ENCODE measurements at places on chromosomes 7 and 10.

DNA sequence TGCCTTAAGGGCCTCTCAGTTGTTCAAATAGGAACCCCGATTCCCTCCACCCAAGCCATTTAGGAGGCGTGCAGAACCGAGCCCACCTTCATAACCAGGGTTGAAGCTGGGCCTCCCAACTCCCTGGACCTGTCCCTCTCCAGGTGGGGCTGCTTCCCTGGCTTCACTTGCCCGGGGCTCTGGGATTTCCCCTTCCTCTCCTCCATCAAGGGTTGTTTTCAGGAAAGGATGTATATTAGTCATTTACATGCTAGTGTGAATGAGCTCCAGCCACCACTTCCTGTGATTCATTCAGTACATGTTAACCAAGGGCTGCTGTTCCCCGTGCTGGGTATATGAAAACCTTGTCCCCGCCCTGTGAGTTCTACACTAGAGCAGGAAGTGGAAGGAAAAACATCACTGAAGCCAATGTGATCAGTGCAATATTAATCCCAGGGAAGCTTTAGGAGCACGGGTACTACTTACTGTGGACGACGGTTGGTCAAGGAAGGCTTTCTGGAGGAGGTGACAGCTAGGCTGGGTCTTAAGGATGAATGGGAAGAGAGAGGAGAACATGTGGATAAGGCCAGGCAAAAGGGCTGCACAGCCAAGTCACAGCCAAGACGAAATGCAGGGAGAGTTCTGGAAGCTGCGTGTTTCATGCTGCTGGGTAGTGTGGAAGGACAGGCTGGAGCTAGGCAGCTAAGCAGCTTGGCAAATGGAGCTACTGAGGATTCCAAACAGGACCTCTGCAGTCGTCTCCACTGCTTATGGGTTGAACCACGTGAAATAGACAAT, 150.1 kb upstream of the SHH start:
- no peak for DNase-seq

DNA sequence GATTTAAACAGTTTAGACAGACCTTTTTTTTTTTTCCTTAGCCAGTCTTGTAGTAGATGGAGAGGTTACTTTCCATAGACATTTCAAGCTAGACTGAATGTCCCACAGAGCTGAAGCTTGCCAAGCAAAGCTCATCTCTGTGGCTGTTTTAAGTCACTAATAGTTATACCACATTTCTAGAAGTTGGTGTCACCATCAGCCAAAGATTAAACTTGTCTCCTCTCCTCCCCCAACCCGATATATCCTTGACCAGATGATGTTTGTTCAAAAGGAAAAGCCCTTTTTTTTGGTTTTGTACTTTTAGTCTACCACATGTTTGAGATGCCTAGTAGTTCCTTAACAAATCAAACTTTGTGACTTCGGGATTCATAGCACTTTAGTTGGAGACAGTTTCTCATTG, 66.1 kb downstream of the ADD3 start:
- DNase-seq, result no peak

- DNase-seq, result peak; percentile 50
Observed at GRCh38 chr10:50561266-50561665, 62.5 kb downstream of the SGMS1 start.

- peak; percentile 67 for DNase-seq
Observed at GRCh38 chr10:67788028-67788886, 49.7 kb downstream of the DNAJC12 start.

GRCh38 chr10:12042409-12042796, 206 bp downstream of the UPF2 start:
- DNase-seq, result peak; percentile 74

- no peak for DNase-seq
Observed at GRCh38 chr7:94240902-94241301, 153.8 kb upstream of the COL1A2 start.

DNA sequence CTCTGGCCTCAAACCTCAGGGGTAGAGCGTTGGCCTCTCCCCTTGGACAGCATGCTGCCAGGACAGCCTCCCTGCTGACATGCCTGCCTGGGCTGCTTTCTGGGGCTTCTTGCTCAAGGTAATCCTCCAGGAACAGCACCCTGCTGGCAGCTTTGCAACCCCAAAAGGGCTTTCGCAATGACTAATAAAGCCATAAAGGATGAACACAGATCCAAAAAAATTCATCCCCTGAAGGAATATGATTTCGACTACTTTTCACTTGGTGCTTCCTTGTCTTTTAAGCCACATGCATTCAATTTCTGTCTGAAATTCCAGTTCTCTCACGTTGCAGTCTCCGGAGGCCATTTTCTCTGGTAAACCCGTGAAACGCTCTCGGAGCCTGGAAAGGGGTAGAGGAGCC, 15.1 kb upstream of the SH3PXD2A start:
- DNase-seq, result no peak

DNA sequence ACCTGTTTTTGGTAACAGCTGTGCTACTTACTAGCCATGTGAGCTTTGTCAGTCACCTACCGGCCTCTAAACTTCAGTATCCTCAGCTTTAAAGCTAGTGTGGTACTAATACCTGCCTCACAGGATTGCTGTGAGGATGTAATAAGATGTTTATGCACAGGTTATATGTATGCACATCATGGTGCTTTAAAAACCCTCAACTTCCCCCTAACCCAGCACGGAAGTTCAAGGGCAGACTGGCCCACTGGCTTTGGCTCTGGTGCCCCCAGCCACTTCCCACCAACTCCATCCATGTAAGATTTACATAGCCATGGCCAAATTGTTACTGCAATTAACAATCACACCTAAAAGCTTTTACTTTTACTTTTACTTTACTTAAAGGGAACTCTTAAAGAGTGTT, 676.0 kb upstream of the GALNT17 start:
- no peak for DNase-seq

- peak; percentile 40 for DNase-seq
Observed at GRCh38 chr7:97145068-97145467, 27.6 kb downstream of the SDHAF3 start.

DNA sequence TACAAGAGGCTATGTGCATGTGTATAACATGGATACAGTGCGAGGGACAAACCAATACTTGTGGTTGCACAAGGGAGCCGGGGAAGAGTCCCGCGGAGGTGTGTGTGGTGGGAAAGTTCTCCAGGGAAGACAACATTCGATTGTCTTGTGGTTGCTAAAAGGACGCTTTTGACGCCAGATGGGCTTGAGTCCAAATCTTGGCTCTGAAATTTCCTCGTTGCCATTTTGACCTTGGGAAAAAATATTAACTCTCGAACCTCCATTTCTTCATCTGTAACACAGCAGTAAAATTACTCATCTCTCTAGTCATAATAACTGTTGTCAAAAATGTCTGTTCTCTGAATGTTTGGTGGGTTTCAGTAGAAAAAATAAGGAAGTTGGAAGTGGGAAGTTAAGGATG, 16.5 kb downstream of the PLXDC2 start:
- no peak for DNase-seq

- DNase-seq, result no peak
Observed at GRCh38 chr10:77532068-77532467, 105.5 kb downstream of the KCNMA1 start.

DNA sequence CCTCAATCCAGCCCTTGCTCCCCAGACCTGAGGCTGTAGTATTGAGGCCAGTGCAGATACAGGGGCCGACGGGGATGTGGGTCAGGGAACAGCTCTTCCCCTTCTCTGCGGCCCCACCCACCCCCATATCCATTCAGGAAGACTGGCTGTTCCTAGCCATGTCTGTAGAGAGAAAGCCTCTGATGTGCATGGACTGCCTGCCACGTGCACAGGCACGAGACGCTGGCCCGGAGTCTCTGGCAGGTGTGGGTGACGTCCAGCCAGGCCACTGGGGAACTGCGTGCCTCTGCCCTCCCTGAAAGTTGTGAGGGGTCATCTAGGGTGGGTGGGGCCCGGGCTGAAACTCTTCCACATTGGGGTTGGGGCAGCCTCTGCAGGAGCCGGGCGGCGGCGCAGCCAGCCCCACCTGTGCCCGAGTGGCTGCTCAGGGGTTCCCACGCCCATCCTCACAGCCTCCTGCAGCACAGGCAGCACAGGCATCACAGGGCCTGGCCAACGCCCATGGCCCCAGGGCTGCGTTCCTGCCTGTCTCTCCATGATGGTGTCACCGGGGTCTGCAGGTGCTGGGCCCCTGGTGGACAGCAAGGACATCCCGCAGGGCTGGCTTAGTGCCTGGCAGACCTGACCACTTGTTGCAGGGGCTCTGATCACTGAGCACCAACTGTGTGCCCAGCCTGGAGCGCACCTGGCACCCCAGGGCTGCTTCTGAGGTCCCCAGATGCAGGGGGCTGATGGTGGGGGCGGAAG, 27.5 kb downstream of the MICALL2 start:
- no peak for DNase-seq

DNA sequence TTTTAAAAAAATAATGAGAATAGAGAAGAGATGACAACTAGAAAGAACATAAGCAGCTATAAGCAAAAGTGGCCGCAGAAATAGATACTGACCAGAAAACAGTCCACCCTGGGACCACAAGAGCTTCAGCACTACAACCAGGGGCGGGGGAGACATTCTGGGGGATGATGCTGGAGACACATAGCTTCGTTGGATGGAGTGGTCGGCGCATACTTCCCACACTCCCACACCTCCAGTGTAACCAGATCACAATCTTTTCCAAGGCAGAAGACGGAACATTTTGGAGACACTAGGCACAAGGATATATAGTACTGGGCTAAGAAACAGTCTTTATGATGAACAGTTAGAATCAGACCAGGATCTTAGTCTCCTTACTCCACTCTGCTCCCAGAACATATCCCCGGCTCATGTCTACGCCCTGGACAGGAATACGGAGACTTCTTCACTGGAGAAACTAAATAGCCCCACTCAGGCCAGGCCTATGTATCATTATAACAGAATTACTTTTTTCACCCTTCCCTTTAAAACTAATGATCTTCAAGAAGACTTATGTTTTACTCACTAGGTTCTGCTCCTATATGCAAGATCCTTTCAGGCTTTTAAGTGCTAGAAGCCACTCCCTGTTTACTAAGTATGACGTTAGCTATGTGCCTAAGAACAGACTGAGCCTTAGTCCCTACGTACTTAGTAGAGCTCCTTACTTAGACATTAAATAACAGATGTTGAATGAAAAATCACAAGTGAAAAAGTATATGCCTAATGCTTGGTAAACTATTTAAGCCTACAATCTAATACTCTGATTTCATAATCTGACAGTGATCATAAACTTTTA, 169.6 kb downstream of the SRPK2 start:
- DNase-seq, result no peak

DNA sequence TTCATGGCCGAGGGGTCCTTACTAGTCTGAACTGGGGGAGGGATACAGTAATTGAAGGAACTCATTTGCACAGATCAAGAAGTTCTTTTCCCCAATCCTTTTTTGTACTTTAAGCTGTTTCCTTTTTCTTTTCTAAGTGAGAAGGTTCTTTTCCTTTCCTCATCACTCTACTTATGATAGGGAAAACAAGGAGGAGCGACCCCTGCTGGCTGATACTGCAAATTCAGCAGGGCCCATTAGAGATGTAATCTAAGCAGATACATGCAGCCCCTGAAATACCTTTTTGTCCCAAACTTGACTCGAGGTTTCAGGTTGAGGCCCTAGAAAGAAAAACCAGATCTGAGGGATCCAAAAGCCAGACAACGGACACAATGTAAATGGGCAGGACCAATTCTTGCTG, 305.5 kb downstream of the DNAJB9 start:
- peak; percentile 41 for DNase-seq

DNA sequence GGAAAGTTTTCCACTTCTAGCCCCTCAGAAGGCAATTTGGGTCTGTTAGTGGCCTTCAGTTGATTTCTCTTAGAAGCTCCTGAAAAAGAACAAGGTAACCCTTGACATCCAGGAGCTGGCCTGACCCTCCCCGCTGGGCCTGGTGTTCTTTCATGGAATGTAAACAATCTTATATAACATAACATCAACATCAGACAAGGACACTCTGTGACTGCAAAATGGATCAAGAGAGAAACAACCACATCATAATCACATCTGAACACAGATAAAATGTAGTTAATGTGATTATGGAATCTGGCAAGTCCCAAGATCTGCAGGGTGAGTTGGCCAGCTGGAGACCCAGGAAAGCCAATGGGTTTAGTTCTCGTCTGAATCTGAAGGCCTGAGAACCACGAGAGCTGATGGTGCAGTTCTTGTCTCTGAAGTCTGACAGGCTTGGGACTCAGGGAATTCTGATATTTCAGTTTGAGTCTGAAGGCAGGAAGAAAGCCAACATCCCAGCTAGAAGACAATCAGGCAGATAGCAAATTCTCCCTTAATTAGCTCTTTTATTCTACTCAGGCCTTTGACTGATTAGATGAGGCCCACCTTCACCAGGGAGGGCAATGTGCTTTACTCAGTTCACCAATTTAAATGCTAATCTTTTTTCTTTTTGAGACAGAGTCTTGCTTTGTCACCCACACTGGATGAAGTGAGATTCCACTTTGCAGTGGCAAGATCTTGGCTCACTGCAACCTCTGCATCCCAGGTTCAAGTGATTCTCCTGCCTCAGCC, 91.4 kb upstream of the NAMPT start:
- DNase-seq, result no peak

GRCh38 chr10:13862546-13863233, 275.9 kb downstream of the PRPF18 start:
- no peak for DNase-seq

- DNase-seq, result no peak
Observed at GRCh38 chr10:100192350-100192749, 6.5 kb upstream of the ERLIN1 start.

- DNase-seq, result no peak
Observed at GRCh38 chr7:22418251-22419046, 61.5 kb upstream of the RAPGEF5 start.

GRCh38 chr10:103969436-103969835, 2.5 kb downstream of the SLK start:
- DNase-seq, result peak; percentile 47

DNA sequence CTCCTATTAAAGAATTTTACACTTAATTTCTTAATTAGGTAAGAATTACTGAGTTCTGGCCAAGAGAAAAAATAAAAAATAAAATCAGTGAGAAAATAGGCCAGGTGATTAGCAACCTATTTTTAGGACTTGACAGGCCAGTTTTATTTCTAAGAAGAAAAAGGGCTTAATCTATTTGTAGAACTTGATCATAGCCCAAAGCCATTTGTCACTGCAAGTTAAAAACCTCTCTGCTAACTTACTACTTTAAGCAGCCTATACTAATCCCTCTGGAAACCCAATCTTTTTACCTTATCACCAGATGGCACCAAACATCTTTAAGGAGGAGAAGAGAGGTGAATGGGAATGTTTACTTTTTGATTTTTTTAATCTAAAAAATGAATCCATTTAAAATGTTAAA, 222.1 kb upstream of the RHOBTB1 start:
- DNase-seq, result no peak

GRCh38 chr10:95181726-95182125, 12.3 kb upstream of the ACSM6 start:
- no peak for DNase-seq

DNA sequence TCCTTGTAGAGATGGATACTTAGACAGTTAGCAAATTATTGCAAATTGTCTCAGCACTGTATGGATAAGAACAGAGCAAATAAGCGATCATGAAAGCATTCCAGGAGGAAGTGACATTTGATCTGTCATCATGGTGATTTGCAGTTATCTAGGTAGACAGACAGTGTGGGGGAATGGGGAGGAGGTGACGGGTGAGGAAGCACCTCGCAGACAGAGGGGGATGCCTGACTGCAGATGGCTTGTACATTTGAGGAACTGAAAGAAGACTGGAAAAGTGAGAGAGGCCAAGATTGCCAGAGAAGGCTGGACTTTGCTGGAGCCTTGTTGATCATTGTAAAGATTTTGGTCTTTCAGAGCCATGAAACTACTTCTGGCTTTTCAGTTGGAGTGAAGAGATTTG, 318.2 kb upstream of the CELF2 start:
- DNase-seq, result no peak
